NCI-H460 (cell line): ENCODE measurements at places on chromosomes 11 and 22. TPM values are rescaled to one million over a fixed set of nuclear protein-coding genes. Genes with fewer than 3 reads are reported as not detected.

Gene SOX6
- total RNA-seq, result 14.2 and 17.2 TPM in 2 replicates

Gene LUZP2
- total RNA-seq, result 0.20 and 0.32 TPM in 2 replicates

Gene SMTNL1
- not detected in 2 replicates for total RNA-seq

Gene SPDYC
- not detected in 2 replicates for total RNA-seq

Gene NCAM1
- total RNA-seq, result 17.8 and 19.8 TPM in 2 replicates
